ENCODE measurements at places on chromosomes 4 and X.

GRCh38 chr4:67550857-67551256 lies 5.6 kb upstream of the CENPC start:
- no peak for DNase-seq

- no peak for DNase-seq
These were observed 453.1 kb downstream of the TRAM1L1 start for GRCh38 chr4:116632269-116632668.

GRCh38 chr4:142354794-142355420 lies 491.2 kb downstream of the INPP4B start:
- DNase-seq = no peak

- DNase-seq = no peak
These were observed 442.9 kb upstream of the BOD1L1 start for GRCh38 chr4:14070289-14070880.

DNA sequence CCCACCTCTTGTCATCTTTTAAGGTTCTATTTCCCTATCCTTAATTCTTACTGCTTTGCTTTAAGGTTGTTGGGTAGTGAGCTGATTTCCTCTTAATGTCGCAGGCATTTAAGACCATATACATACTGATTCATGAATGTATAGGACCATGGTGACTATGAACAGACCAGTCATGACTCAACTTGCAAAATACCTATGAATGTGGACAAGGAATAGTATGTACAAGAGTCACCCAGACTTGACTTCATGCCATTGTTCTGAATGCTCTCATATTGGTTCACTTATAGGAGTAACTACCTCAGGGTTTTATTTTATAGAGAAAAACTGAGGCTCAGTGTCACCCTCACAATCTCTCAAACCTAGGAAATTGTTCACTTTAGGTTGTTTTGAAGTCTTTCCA lies 44.3 kb downstream of the CCNG2 start:
- DNase-seq = no peak

GRCh38 chrX:53494436-53494835 lies 60.3 kb upstream of the HSD17B10 start:
- DNase-seq = no peak

GRCh38 chr4:170243662-170244288 lies 154.0 kb upstream of the AADAT start:
- DNase-seq = no peak

GRCh38 chr4:48361012-48361400 lies 19.7 kb downstream of the SLAIN2 start:
- no peak for DNase-seq

DNA sequence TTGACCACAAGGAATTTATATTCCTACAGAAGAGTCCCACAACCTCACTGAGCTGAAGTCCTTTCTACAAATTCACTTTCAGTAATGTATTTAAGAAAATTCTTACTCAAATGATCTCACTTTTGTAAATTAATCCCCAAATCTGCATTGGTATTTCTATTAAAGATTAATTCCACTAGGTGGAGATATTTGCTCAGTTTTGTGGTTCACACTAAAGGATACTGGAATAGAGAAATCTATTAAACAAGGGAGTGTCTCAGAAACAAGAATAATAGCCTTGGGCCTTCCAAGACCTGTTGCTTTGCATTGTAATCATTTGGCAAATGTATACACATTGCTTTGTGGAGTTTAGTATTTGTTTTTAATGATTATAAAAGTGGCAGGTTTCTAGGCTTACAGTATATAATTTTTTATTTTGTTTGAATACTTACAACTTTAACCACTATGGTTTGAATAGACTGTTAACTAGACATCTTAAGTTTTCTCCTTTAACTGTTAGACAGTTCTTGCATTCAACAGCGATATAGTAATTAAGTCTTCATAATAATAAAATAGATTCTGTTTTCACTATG lies 25.9 kb downstream of the CFAP299 start:
- DNase-seq = no peak

- no peak for DNase-seq
These were observed 2.7 kb downstream of the TMEM255A start for GRCh38 chrX:120308558-120308957.

DNA sequence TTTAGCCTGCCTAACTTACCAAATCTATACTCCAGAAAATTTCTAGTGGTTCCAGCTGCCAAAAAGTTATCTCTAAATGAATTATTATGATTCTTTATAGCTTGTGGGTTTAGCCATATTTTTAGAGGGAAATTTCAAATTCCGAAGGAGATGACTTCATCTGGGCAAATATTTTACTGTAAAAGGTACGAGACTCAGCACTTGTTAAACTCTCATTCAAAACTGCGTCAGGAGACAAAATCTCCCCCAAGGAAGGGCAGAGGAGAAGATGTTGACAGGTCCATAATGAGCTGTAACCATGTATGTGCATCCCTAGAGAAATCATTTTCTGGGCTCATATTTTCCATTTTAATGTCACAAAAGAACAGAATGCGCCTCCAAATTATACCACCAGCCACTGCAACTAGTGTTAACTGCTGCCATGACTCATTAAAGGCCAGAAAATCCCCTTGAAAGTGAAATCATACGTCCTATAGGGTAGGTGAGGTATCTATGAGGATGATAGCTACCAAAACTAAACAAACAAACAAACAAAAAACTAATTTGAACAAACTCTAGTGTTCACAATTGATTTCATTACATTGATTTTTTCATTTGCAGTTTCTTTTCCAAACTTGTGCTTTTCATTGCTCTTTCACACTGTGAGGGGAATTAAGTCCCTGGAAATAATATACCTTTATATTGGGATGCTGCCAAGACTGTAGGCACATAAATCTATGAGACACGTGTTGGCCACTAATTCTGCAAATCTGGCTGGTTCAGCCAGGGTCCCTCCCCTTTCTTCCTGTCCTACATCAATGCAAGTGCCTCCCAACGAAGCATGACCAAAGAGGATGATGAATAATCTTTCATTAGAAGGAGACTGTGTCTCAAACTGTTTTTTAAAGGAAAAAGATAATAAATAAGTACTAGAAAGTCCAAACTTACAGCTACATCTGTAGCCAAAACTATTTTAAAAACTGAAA lies 85.8 kb downstream of the ARHGAP6 start:
- DNase-seq = no peak

- no peak for DNase-seq
These were observed 164.7 kb downstream of the SOWAHB start for GRCh38 chr4:76733068-76733771.

DNA sequence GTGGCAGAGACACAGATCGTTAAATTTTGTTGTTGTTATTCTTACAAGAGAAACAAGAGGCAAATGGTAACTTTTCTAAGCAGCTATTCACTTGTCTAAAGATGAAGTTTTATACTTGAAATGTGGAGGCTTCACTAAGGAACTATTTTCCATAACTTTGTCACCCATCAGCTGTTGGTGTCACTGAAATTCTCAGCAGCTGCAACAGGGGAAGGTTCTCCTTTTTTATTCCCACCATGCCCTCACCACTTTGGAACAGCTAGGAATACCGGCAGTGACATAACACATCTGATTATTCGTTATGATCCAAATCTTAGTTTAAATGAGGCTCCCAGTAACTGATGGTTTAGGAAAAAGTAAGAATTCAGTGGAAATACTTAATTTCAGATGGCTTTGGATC lies 147.0 kb upstream of the LEF1 start:
- DNase-seq = no peak

DNA sequence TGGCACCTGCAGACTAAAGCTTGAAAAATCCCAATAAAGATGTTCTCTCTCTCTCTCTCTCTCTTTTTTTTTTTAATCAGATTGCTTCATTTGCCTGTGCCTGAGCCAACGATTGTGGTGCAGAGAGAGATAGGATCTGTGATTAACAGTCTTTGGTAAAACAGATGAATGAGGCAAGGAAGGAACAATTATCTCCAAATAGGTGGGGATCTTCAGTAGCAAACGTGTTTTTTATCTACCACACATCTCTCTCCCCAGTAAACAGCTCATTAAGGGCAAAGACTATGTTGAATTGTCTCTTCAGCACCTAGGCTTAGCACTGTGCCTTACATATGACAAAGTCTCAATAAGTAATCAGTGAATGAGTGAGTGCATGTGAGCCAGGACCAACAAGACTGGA lies 96.3 kb downstream of the SMIM20 start:
- no peak for DNase-seq

DNA sequence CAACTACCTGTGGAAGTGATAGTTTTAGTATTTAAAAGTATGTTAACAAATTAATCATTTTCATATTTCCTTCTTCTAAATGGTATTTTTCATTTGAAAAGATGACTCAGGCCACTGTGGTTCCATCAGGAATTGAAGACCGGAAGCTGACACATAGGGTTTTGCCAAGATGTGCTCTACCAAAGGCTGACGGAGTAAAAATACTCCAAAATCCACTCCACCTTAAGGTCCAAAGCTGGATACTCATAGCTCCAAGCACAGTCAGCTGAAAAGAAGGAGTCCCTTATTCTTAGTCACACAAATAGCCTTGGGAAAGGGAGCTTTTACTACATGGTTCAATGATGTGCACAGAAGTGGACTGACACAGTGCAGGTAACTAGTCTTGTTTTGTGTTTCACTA lies 472.0 kb downstream of the ARAP2 start:
- DNase-seq = no peak

- no peak for DNase-seq
These were observed 583.3 kb upstream of the TENM3 start for GRCh38 chr4:181659876-181660275.

- no peak for DNase-seq
These were observed 2.7 kb downstream of the BEX3 start for GRCh38 chrX:103378990-103379389.

GRCh38 chr4:87863486-87863885 lies 30.7 kb downstream of the MEPE start:
- DNase-seq = no peak

- no peak for DNase-seq
These were observed 10.1 kb upstream of the NKX1-1 start for GRCh38 chr4:1416051-1416947.

DNA sequence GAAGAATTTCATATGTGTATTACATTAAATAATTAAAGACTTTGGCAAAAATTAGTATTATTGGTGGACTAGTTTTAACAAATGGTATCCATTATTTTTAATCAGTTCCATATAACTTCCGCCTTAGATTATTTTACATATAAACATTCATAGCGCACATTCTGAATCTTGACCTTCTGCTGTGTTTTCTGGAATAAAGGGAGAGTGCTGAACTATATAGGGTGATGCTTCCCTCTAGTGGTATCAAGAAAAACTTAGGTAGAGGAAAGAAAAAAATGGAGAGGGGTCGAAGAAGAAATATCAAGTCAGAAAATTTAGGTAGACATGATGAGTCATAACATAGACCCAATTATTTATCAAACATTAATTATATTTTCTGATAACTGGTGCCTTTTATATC lies 155.6 kb upstream of the PACRGL start:
- DNase-seq = no peak

DNA sequence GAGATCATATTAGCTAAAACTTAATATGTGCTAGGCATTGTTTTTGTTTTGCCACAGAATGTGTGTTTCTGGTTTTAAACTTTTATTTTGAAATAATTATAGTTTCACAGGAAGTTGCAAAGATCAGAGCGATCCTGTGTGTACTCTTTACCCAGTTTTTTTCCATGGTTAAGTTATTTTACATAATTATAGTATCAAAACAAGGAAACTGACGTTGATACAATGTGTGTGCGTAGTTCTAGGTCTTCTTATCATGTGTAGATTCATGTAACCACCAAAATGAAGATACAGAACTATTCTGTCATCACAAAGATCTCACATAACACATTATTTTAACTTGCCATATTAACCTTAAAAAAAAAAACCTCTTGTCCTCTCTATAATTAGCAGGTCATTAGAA lies 69.2 kb downstream of the BLTP1 start:
- no peak for DNase-seq

- DNase-seq = no peak
These were observed at the start of gene EREG for GRCh38 chr4:74364652-74365491. EREG (plus strand) TSS chr4:74365145; CDS start chr4:74365309, 164 bp downstream.

GRCh38 chrX:69457756-69458155 lies 46.4 kb upstream of the NALF2 start:
- DNase-seq = no peak

DNA sequence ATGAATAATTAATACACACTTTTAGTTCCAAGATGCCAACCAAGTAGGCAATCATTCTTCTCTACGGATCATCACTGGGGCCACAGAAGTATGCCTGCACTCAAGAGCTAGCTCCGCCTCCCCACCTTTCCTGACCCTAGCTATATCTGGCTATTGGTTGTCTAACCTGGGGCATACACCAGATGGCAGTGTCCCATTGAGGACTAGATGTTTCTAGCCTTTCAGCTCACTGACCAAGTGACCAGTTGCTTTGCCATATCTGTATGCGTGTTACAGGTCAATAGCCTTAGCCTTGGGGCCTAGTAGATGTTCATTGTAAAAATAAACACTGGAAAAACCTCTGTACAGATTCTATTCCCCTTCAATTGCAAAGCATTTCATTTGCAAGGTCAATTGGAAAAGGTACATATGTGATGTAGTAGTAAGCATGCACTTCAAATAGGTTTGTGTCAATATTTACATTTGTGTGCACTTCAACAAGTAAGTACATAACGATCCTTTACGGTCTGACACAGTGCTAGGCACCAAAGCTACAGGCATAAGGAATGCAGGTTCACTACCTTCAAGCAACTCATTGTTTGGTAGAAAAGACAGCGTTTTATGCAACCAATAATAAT lies 521.7 kb downstream of the PPARGC1A start:
- no peak for DNase-seq

GRCh38 chrX:110041980-110042379 lies 39.1 kb downstream of the TMEM164 start:
- no peak for DNase-seq

DNA sequence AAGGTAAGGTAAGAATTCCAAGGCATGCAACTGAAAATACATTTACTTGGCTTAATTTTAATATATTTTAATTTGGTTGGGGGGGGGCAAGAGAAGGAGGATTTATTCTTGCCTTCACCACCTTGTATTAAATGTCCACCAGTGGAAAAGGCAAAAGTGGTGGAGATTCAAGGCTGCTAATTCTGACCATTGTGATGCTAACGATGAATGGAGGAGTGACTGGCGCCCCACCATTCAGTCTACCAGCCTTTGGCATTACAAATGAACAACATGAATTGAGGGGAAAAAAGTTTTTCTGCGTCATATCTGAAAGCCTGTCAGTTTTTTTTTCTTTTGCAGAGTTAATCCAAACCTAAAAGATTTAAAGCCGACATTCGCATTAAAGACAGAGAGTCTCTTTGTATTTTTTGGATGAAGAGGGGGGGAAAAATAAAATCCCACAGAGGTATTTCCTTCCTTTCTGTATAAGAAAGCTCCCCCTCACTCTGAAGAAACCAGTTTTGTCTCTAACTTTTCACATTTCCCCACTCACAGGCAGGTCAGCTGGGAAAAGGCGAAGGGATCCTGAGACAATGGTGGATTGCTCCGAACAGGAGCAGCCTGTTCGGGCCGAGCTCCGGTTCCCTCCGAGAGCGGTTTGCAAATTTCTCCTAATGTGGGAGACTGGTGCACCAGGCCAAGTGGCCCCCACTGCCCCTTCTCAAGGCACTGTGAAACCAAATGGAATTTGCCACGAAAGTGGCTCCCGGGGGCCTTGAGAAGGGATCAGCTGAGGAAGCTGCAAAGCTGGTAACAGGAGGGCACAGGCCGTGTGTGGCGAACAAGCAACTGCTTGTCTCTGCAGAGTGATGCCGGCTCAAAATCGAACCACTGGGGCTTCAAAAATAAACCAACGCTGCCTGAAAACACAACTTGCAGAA lies 28.1 kb downstream of the SHISA3 start:
- no peak for DNase-seq

GRCh38 chrX:1451661-1452515 lies 821 bp downstream of the ASMTL start:
- DNase-seq = no peak

- DNase-seq = no peak
These were observed 80.0 kb upstream of the MAB21L2 start for GRCh38 chr4:150501983-150502382.

- DNase-seq = no peak
These were observed 436 bp downstream of the MAGEB10 start for GRCh38 chrX:27808226-27808625.
